Upper lobe of right lung (tissue), 1 donor: ENCODE measurements at places on chromosomes 5 and 9. TPM values are rescaled to one million over a fixed set of nuclear protein-coding genes. Genes with fewer than 3 reads are reported as not detected.

DNA sequence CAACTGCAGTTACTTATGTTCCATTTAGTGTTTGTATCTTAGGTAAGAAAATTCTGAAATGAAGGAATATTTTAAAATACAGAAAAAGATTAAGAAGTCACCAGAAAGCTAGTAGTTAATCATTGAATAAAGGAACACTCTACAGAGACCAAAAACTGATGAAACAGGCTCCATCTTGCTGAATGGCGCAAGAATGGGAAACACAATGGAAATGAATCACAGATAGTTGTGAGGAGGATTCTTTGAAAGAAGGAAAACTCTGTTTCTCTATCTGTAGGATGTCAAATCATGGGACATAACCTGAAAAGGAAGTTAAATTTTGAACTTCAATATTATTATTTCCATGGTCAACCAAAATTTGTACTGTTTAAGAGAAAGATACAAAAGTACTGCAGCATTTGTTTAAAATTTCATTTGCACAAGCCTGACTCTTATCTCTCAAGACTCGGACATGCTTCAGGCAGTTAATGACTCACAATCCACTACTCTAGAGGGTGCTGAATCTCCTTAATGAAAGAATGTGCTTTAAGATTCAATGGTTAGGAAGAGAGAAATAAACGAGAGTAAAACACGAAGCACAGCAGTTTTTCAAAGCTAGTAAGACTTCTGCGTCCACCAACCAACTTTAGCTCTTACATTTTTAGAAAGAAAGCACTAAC lies 1064.4 kb upstream of the DMAC1 start:
- H3K4me3 ChIP-seq = no peak overlapping the region
- H3K27me3 ChIP-seq = no peaks in the 10 kb centered on the region
- no peaks in the 10 kb centered on the region for H3K4me1 ChIP-seq
- H3K36me3 ChIP-seq = no peaks in the 10 kb centered on the region
- no peak overlapping the region for H3K27ac ChIP-seq

MORN5 gene
- total RNA-seq = not detected

DNA sequence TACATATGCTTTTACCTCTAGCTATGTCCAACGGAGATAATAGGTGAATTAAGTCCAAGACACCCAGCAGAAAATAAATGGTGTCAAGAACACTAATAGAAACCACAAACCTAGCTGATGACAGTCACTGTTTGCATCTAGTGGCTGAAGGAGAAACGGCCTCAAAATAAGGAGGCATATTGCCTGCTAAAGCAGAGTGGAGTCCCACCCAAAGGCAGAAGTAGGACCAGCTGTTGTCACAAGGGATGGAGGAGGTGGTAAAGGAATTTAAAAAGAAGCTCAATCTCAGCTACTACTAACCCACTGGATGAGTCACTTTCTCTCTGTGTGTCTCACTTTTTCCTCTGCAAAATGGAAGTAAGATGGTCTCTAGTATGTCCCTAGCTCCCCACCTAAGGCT lies 224.3 kb downstream of the GRIA1 start:
- no peaks in the 10 kb centered on the region for H3K4me1 ChIP-seq
- no peak overlapping the region for H3K27ac ChIP-seq
- H3K27me3 ChIP-seq = no peaks in the 10 kb centered on the region
- no peak for DNase-seq

SPATA6L gene
- 12.6 TPM for total RNA-seq

PRXL2C gene
- total RNA-seq = 25.6 TPM

ADGRV1 gene
- total RNA-seq = 47.1 TPM

- H3K4me1 ChIP-seq = no peaks in the 10 kb centered on the region
- no peaks in the 10 kb centered on the region for H3K27me3 ChIP-seq
- H3K36me3 ChIP-seq = no peaks in the 10 kb centered on the region
- no peak overlapping the region for H3K27ac ChIP-seq
Observed at GRCh38 chr5:102290004-102290403, 6.1 kb downstream of the SLCO4C1 start.

DNA sequence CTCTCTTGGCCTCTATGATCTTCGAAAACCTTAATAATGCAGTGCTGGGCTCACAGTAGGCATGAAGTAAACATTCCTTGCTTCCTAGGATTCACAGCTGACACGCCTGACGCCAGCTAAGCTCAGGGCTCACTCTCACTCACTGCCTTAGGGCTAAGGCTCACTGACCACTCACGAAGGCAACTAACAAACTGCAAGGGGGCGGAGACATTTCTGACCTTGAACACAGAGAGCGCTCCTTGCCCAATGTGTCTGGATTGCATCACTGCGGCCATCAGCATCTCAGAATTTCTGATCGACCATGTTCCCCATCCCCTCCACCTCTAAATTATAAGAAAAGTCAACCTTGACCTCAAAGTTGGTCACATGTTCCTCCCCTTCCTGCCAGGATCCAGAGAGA lies 372.6 kb downstream of the EBF1 start:
- H3K27me3 ChIP-seq = no peaks in the 10 kb centered on the region
- no peak for DNase-seq
- no peak overlapping the region for H3K4me3 ChIP-seq
- H3K36me3 ChIP-seq = no peaks in the 10 kb centered on the region
- no peak overlapping the region for H3K27ac ChIP-seq
- H3K4me1 ChIP-seq = peaks cover 5% of the 10 kb centered on the region

DNA sequence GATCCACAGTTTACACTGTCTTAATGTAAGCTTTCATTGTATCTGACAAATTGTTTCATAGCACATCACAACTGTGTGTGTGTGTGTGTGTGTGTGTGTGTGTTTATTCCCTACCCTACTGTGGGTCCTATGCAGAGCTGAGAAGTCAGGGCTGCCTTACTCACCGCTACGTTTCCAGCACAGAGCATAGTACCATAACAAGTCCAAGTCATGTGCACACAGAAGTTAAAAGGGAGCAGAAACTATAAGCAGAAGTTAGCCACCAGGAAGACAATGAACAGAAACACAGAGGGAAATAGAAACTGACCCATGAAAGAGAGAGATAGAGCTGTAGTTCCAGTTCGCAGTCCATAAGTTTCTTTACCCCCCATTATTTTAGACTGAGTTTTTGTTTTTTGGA lies 38.2 kb upstream of the DMXL1 start:
- no peak for DNase-seq
- H3K27me3 ChIP-seq = no peaks in the 10 kb centered on the region
- H3K4me1 ChIP-seq = no peaks in the 10 kb centered on the region
- no peak overlapping the region for H3K4me3 ChIP-seq
- no peaks in the 10 kb centered on the region for H3K36me3 ChIP-seq
- peak overlapping the region; percentile 11 for H3K27ac ChIP-seq

RPS14 gene
- total RNA-seq = 1,578 TPM

DNA sequence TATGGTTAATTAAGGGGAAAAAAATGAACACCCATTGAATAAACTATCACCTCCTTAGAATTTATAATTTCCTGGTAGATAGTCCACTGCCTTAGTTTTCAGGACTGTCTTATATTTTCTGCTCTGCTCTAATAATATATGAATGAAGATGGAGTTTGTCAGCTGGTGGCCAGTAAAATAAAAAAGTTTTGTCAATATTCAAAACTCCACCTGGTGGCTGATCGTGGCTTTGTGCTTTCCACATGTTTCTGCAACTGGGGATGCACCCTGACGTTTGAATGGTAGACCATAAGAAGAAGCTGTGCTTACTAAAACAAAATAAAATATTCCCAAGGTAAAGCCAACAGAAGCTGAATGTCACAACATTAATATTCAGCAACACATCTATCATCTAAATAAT lies 286.6 kb upstream of the IZUMO3 start:
- no peaks in the 10 kb centered on the region for H3K4me1 ChIP-seq
- H3K27me3 ChIP-seq = no peaks in the 10 kb centered on the region
- H3K36me3 ChIP-seq = no peaks in the 10 kb centered on the region
- DNase-seq = no peak

DNA sequence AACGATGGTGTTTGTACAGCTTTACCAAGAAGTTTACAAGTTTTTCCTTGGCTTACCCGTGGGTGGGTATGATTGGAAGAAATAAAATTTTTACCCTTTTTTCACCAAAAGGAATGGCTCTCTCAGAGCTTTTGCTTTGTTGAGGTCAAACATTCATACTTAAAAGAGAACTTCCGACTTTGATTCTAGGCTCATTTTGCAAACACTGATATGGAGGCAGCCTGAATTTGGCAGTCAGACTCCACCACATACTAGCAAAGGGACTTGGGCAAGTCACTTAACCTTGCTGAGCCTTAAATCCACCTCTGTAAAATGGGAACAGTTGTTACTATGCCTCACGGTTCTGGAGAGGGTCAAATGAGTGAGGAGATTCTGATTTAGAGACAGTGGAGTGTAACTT lies 153.5 kb downstream of the PRKACG start:
- no peaks in the 10 kb centered on the region for H3K4me1 ChIP-seq
- H3K27ac ChIP-seq = no peak overlapping the region
- no peaks in the 10 kb centered on the region for H3K36me3 ChIP-seq

LRRTM2 gene
- 0.52 TPM for total RNA-seq

PCDHGA3 gene
- 1.7 TPM for total RNA-seq

GRCh38 chr9:92911511-92912475 lies 34.0 kb upstream of the ZNF484 start:
- H3K27ac ChIP-seq = no peak overlapping the region
- H3K27me3 ChIP-seq = no peaks in the 10 kb centered on the region
- DNase-seq = no peak
- H3K4me1 ChIP-seq = peaks cover 13% of the 10 kb centered on the region
- H3K36me3 ChIP-seq = no peaks in the 10 kb centered on the region
- H3K4me3 ChIP-seq = no peak overlapping the region

DNA sequence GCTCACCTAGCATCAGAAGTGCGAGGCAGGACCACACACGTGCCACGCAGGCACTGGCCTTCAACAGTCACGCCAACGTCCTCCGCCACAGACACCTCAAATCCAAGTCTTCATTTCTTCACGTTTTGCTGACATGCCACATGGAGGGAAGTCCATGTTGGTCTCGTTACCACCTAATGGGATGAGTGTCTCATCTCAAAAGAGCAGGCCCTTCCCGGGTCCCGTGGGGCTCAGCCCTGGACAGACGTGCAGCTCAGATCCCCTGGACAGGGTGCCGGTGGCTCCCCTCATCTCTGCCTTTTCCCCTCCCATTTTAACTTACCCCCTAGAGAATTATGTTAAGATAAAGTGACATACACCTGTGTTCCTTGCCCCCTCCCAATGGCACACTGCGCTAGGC lies 76.8 kb downstream of the MRPL36 start:
- no peak overlapping the region for H3K4me3 ChIP-seq
- no peak overlapping the region for H3K27ac ChIP-seq
- H3K36me3 ChIP-seq = no peaks in the 10 kb centered on the region
- peak; percentile 49 for DNase-seq
- H3K27me3 ChIP-seq = no peaks in the 10 kb centered on the region

POMT1 gene
- 25.2 TPM for total RNA-seq

- no peak overlapping the region for H3K4me3 ChIP-seq
- no peaks in the 10 kb centered on the region for H3K4me1 ChIP-seq
- H3K27ac ChIP-seq = no peak overlapping the region
- no peak for DNase-seq
- no peaks in the 10 kb centered on the region for H3K36me3 ChIP-seq
Observed at GRCh38 chr9:81534138-81534875, 155.0 kb downstream of the TLE1 start.

SPACA9 gene
- total RNA-seq = 3.3 TPM

MAN2A1 gene
- total RNA-seq = 43.6 TPM

HAVCR2 gene
- 30.7 TPM for total RNA-seq

DNA sequence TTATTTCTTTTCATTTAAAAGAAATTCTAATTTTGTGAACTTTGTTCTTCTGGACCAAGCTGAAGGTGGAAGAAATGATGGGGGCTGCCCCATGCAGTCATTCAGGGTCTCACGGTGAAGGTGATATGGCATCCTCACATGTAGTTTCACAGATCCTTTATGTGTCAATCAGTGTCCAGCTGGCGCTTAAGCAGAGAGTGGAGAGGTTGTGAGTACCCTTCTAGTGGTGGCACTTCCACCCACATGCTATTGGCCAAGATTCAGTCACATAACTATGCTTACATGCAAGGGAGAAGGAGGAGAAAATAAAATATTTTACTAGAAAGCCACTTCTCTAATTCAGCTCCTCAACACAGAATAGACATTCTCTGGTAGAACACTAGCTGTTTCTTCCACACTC lies 34.7 kb downstream of the PLPPR1 start:
- H3K36me3 ChIP-seq = no peaks in the 10 kb centered on the region
- no peaks in the 10 kb centered on the region for H3K27me3 ChIP-seq
- H3K27ac ChIP-seq = no peak overlapping the region
- H3K4me1 ChIP-seq = no peaks in the 10 kb centered on the region
- H3K4me3 ChIP-seq = no peak overlapping the region
- DNase-seq = no peak

DNA sequence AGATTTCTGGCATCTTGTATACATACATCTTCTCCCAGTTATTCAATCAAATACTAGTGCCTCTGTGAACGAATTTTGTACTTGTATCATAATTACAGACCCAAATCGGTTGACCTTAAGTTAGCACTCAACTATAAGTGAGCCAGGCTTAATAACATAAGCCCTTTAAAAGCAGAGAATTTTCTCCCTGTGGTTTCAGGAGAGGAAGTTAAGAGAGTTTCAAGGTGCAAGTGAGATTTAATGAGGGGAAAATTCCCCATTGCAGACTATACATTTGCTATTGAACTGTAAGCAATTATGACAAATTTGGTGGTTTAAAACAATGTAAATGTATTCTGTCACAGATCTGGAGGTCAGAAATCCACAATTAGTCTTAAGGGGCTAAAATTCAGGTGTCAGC lies 261.9 kb upstream of the NREP start:
- H3K27ac ChIP-seq = no peak overlapping the region
- H3K27me3 ChIP-seq = no peaks in the 10 kb centered on the region
- H3K4me1 ChIP-seq = no peaks in the 10 kb centered on the region
- DNase-seq = no peak
- no peak overlapping the region for H3K4me3 ChIP-seq

HSPB3 gene
- 1.1 TPM for total RNA-seq

DNA sequence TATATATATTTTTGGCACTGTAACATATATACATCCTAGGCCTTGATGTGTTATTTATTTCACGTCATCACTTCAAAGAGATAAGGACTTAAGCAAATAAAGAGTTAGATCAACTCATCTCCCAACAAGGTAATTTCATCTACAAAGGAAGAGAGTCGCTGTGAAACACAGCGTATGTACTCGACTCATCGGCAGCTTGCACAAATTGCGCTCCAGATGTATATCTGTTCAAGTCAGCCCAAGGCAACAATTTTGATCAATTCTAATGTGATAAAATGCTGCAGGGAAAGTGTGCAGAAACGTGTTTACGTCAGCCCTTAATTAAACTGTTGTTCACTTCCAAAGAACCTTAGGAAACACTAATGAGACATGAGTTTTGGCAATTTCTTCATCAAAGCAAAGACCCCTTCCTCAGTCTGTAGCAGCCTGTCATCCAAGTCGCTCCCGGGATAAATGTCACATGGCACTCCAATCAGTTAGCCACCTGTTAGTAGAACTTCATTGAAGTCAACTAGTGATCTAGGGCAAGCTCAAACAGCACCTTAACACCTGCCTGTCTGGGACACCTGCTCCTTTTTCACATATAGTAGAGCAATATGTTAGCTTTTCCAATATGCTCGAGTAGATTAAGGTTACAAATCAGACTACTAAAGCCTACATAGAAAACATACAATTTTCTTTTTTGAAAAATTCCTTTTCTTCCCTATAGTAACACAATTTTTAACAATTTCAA lies 182.4 kb downstream of the NFIB start:
- no peaks in the 10 kb centered on the region for H3K4me1 ChIP-seq
- H3K4me3 ChIP-seq = no peak overlapping the region
- H3K36me3 ChIP-seq = no peaks in the 10 kb centered on the region
- H3K27me3 ChIP-seq = no peaks in the 10 kb centered on the region
- H3K27ac ChIP-seq = no peak overlapping the region
- DNase-seq = no peak
